Hypothalamus (tissue), 51 donors: ENCODE measurements at places on chromosomes 1 and 21.

- DNase-seq = no peak
These were observed 19.1 kb upstream of the HDAC1 start for GRCh38 chr1:32272557-32273390.

GRCh38 chr1:110384581-110385321 lies 6.1 kb downstream of the SLC16A4 start:
- DNase-seq = no peak

- DNase-seq = no peak
These were observed 224.0 kb upstream of the SNX7 start for GRCh38 chr1:98437540-98437939.

GRCh38 chr1:109201123-109201703 lies 12.5 kb upstream of the SARS1 start:
- no peak for DNase-seq

DNA sequence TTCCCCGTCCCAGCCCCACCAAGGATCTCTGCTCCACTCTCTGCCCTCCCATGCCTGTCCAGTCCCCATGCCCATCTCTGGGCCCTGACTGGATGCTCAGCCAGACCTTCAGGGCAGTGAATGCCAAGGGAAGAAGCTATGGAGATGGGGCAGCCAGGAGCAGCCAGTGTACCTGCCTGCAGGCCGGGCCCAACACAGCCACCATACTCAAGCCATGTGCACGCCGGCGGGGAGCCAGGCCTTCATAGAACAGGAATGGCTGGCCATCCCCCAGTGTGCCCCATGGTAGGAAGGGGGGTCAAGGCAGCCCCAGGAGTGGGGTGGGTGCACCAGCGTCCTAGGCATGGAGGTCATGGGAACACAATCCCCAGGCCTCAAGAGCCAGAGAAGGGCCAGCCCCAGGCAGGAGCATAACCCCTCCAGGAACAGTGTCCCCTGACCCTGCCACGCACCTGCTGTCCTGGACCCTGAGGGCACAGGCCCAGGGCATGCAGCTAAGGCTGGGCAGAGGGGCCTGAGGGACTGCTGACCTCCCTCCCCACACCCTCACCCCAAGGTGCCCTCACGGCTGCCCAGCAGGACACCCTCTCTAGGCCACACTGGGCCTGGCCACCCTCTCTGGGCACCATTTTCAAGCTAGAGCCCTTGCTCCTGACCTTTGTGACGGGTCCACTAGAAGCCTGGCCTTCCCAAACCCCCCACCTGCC lies 20.3 kb upstream of the ARF1 start:
- DNase-seq = no peak

- DNase-seq = no peak
These were observed 49.5 kb upstream of the DMRTB1 start for GRCh38 chr1:53409695-53410094.

- DNase-seq = no peak
These were observed 13.9 kb downstream of the CELSR2 start for GRCh38 chr1:109263234-109263596.

DNA sequence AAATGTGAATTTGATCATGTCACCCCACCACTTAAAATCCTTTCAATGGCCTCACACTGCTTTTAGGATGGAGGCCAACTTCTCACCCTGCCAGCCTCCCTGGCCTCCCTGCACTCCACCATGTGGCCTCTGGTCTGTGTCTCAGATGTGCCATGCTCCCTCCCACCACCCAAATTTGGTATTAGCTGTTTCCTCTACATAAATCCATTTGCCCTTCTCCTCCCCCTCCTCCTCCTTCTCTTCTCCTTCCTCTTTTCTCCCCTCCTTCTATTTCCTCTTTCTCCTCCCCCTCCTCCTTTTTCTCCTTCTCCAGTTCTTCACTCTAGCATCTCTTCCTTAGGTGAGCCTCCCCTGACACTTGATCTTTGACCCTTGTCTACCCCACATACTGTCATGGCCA lies 16.7 kb upstream of the GUCA2B start:
- no peak for DNase-seq

- DNase-seq = no peak
These were observed 89.3 kb downstream of the EDEM3 start for GRCh38 chr1:184665360-184665759.

- DNase-seq = no peak
These were observed 53.4 kb downstream of the UBR4 start for GRCh38 chr1:19156676-19157075.

- no peak for DNase-seq
These were observed 40.8 kb upstream of the PRRX1 start for GRCh38 chr1:170623171-170623570.

GRCh38 chr1:15748690-15749398 lies 6.5 kb downstream of the TMEM82 start:
- no peak for DNase-seq

DNA sequence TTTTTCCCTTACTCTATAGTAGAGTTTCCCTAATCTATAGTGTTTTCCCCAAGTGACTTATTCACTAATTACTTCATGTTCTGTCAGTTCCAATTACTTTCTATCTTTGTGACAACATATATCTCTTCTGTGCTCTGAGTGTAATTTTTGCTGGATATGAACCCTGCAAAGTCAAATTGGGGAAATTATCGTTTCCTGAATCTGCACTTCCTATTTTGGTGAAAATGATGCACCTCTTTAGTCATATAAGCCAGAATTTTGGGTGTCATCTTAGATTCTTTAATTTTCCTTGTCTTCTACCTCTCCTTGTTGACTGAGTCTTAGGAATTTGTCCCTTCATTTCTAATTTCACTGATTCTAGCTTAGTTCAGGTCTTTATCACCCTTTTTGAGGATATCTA lies 33.4 kb upstream of the PRKACB start:
- DNase-seq = no peak

DNA sequence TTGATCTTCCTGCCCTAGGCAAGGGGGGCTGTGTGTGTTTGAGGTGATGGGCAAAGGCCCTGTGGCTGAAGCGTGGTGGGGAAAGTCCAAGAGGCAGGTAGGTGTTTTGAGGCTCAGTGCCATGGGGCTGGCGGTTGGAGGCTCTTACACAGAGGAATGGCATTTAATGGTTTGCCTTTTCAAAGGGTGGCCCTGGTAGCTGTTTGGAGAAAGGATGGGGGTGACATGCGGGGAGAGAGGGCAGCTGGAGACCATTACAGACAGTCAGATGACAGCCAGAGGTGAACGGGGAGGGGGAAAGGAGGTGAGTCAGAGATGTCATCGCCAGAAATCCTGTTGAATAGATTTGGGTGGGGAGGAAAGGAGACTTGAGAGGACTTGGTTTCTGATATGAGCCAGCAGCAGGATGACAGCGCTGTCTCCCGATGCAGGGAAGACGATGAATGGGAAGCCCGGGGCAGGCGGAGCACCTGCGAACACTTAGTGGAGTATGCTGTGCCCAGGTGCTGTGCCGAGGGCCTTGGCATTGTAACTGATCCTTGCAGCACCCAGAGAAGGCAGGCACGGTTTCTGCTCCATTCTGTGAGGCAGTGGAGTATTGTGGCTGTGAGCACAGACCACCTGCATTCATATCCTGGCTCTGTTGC lies 56.3 kb downstream of the MAN1C1 start:
- no peak for DNase-seq

DNA sequence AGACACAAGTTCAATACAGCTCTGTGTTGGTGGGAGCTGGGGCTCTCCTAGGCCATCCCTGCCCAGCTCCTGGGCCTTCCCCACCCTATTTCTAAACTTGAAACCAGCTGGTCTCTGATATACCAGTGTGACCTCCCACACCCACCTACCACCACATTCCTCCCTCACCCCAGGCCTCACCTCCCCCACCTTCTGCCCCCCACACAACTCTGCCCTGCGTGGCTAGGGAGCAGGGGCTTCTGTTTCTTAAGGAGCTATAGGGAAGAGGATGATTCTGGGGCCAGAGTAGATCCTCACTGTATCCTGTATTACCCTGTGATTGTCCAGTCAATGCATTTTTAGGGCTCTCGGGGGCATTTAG lies 16.5 kb downstream of the NES start:
- DNase-seq = no peak

DNA sequence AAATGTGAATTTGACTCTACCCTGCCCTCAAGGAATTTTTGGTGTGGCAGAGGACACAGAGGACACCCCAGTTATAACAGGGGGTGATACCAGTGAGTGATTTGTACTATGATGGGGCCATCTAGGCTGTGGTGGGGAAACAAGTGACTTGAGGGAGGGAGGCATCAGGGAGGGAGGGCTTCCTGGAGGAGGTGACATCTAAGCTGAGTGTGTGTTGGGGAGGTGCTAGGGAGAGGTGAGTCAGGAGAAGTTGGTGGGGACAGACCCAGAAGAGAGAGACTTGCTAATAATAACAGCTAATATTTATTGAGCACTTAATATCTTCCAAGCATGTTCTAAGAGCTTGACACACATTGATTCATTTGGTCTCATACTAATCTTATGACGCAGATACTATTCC lies 19.9 kb upstream of the TTC4 start:
- DNase-seq = no peak

- no peak for DNase-seq
These were observed 67.6 kb downstream of the POFUT2 start for GRCh38 chr21:45220071-45220481.

GRCh38 chr1:67100833-67101232 lies 33.9 kb downstream of the C1orf141 start:
- DNase-seq = no peak

- no peak for DNase-seq
These were observed 499.1 kb upstream of the RUNX1 start for GRCh38 chr21:35547946-35548774.

- DNase-seq = no peak
These were observed 48.9 kb downstream of the CNIH3 start for GRCh38 chr1:224665016-224665415.

DNA sequence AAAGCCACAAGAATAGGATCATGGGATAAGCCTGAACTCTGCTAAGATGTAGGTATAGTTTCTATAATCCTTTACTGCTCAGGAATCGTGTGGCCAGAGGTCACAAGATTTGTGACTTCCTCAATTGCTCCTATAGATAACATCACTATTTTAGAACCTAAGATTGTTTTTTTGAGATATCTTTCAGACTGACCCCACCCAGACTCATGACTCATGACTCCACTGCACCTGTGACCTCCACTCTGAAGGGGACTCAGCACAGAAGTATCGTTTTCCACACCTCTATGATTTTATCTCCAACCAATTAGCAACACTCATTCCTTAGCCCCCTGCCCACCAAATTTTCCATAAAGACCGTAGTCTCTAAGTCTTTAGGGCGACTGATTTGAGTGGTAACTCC lies 124.5 kb upstream of the KCNK1 start:
- DNase-seq = no peak

- no peak for DNase-seq
These were observed 45.4 kb upstream of the SELENON start for GRCh38 chr1:25754470-25755181.

GRCh38 chr1:233389169-233389568 lies 61.6 kb downstream of the MAP3K21 start:
- DNase-seq = no peak

- no peak for DNase-seq
These were observed 48.5 kb downstream of the PDE9A start for GRCh38 chr21:42701706-42702456.

GRCh38 chr1:177960939-177961622 lies 8.8 kb downstream of the SEC16B start:
- DNase-seq = no peak

- no peak for DNase-seq
These were observed 14.7 kb downstream of the INTS3 start for GRCh38 chr1:153742411-153743142.

DNA sequence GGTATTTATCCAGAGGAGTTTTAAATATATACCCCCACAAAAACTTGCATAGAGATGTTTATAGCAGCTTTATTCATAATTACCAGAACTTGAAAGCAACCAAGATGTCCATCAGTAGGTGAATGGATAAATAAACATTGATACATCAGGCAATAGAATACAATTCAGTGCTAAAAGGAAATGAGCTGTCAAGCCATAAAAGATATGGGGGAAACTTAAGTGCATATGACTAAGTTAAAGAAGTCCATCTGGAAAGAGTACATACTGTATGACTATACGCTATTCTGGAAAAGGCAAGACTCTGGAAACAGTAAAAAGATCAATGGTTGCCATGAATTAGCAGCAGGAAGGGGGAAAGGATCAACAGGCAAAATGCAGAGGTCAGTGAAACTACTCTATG lies 366.7 kb downstream of the HHIPL2 start:
- no peak for DNase-seq

DNA sequence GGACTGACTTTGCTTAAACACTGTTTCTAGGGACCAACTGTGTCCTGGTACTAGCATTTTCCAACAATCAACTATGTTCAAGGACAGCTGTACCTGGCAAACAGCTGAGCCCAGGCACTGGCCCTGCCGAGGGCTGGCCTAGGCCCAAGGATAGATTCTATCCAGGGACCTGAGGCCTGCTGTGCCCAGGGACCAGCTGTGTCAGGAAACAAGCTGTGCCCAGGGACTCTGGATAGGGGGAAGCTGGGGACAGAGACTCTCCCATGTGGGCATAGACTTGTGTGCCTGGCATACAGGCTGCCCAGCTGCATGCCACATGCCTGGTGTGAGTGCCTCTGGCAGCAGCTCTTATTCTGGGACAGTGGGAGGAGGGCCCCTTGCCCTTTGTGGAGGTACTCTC lies 38.1 kb upstream of the POU3F1 start:
- DNase-seq = peak; percentile 15

DNA sequence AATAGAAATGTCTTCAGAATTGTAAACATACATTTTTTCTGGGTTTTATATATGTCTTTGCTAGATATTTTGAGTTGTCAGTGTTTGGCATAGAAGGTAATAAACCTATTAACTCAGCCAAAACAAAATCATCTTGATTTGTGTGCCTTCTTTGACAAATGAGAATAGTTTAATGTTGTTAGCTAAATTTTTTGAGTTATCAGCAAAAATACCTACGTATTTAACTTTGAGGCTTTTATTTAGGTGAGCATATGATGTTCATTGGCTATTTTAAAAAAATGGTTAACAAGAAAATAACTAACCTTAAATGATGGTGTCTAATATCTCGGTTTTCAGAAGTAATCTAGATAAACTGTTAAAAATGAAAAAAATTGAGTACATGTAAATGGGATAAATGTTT lies 83.2 kb upstream of the SLC5A9 start:
- no peak for DNase-seq

GRCh38 chr1:173049322-173049633 lies 1.5 kb downstream of the TNFSF18 start:
- no peak for DNase-seq

- DNase-seq = no peak
These were observed 17.6 kb upstream of the MAPKAPK2 start for GRCh38 chr1:206666954-206667665.

GRCh38 chr1:92538413-92539061 lies 51.8 kb upstream of the GFI1 start:
- no peak for DNase-seq

- no peak for DNase-seq
These were observed 64.6 kb upstream of the EFHD2 start for GRCh38 chr1:15344800-15345704.

- no peak for DNase-seq
These were observed 35.4 kb downstream of the WNT2B start for GRCh38 chr1:112544011-112544688.

- DNase-seq = no peak
These were observed 145.2 kb upstream of the ZNF648 start for GRCh38 chr1:182206626-182207239.

DNA sequence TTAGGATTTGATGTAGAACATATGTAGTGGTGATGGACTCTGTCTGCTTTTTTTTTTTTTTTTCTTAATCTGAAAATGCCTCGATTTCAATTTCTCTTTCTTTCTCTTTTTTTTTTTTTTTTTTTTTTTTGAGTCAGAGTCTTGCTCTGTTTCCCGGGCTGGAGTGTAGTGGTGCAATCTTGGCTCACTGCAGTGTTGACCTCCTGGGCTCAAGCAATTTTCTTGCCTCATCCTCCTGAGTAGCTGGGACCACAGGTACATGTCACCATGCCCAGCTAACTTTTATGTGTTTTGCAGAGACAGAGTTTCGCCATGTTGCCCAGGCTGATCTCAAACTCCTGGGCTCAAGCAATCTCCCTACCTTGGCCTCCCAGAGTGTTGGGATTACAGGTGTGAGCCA lies 17.4 kb downstream of the MAST2 start:
- no peak for DNase-seq
